Pericardium fibroblast (primary cell): ENCODE measurements at places on chromosomes 6 and 20. TPM values are rescaled to one million over a fixed set of nuclear protein-coding genes. Genes with fewer than 3 reads are reported as not detected.

The MRAP2 gene
- total RNA-seq: not detected in 2 replicates

The WFDC12 gene
- total RNA-seq: not detected in 2 replicates

The SLC22A2 gene
- total RNA-seq: not detected in 2 replicates

The GSTA1 gene
- not detected in 2 replicates for total RNA-seq

The RUNX2 gene
- 2.1 and 6.3 TPM in 2 replicates for total RNA-seq

The SLA2 gene
- total RNA-seq: not detected in 2 replicates

The PTCRA gene
- not detected in 2 replicates for total RNA-seq

The ADAT2 gene
- total RNA-seq: 1.5 and 1.6 TPM in 2 replicates

The SKIC2 gene
- total RNA-seq: 34.1 and 37.6 TPM in 2 replicates

The CD164 gene
- 180 and 189 TPM in 2 replicates for total RNA-seq

The POPDC3 gene
- total RNA-seq: 2.7 and 26.6 TPM in 2 replicates

The ZNF165 gene
- total RNA-seq: under 0.01 TPM in 1 of 2 replicates, not detected in the other

The ARMC2 gene
- total RNA-seq: 0.94 and 1.1 TPM in 2 replicates

The SMIM29 gene
- total RNA-seq: 27.2 and 30.5 TPM in 2 replicates

The CD2AP gene
- 2.8 and 5.4 TPM in 2 replicates for total RNA-seq

The PTGIS gene
- total RNA-seq: 58.2 and 66.7 TPM in 2 replicates

The NPEPL1 gene
- total RNA-seq: 19.3 and 25.4 TPM in 2 replicates

The EFCAB8 gene
- total RNA-seq: under 0.01 TPM in 1 of 2 replicates, not detected in the other

The MMP24 gene
- total RNA-seq: 0.26 and 0.93 TPM in 2 replicates
